ENCODE measurements at places on chromosomes 16 and 17.
A peak's percentile ranks its signal among the peaks of the same experiment; 100 is the strongest.

GRCh38 chr16:71974068-71974818 is 26.0 kb downstream of the PKD1L3 start:
- DNase-seq = no peak

- no peak for DNase-seq
Observed at GRCh38 chr16:83888672-83889044, 10.3 kb upstream of the MLYCD start.

- DNase-seq = no peak
Observed at GRCh38 chr16:51409001-51409675, 258.1 kb upstream of the SALL1 start.

- no peak for DNase-seq
Observed at GRCh38 chr16:4048481-4048880, 67.8 kb downstream of the ADCY9 start.

DNA sequence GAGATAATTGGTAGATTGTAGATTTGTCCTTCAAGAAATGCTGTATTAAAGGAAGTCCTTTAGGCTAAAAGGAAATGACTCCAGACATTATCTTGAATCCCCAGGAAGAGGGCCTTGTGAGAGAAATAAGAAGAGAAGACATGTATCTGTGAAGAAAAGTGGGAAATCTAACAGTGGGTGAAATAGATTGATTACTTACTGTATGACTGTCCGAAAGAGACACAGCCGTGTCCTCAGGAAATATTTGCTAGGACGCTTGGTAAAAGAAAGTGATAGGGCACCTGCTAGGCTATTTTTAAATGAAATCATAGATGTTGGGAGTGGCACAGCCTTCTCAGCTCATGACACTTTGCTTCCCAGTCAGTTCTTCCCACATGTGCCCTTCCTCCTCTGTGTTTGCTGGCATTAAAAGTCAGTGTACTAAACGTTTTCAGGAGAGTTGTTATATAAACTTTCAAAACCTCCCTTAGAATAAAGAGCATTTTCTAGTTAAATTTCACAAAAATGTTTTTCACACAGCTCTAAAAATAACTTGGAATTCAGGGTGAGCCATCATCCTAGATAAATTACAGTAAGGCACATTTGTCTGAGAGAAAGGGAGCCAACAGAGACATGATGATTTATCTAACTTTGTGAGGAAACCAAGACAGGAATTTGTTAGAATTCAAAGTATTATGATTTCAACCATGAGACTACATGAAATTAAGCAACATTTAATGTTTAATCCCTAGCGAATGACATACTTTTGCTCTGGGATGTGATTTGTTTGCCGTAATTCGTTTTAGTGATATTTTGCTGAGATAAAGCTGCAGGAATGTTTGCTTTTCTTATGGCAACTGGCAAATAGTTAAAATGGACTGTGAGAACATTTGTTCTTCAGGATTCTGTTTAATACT is 35.0 kb downstream of the DHRS7B start:
- no peak for DNase-seq

- peak; percentile 80 for DNase-seq
Observed at GRCh38 chr17:56966338-56966737, 5.5 kb upstream of the COIL start.

- no peak for DNase-seq
Observed at GRCh38 chr17:29573558-29573869, 5.0 kb downstream of the TP53I13 start.

- no peak for DNase-seq
Observed at GRCh38 chr17:70136131-70136530, 33.2 kb upstream of the KCNJ2 start.

DNA sequence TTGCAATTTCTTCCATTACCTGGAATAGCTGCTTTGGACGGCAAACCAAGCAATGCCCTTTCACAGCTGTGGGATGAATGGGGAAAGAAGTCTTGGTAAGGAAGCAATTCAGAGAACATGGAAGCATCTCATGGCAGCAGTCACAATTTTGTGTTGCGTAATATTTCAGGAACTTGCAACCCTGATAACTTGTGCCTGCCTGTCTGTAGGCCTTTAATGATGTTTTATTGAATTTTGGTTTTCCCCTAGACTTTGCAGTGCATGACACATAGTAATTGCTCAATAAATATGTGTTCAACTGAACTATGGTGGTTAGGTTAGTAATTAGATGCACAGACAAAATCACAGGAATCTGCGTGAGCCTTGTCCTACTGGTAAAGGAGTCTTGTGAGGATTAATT is 439.5 kb downstream of the WWOX start:
- DNase-seq = no peak

DNA sequence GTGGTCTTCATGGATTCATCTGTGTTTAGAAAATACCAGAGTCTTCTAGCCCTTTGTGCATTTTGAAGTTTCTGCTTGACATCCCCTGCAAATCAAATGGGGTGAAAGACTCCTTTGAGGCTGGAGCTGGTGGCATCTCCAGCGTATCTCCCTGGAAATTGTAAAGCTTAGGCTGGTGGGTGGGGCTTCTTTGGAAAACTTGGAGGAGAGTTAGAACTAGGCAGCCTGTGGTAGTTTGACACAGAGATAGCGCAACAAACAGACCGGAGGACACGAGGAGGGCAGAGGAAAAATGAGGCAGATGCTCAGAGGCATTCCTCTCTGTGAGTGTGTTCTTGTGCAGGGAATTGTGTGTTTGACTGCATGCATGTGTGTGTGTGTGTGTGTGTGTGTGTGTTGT is 116.3 kb downstream of the IRX5 start:
- no peak for DNase-seq

DNA sequence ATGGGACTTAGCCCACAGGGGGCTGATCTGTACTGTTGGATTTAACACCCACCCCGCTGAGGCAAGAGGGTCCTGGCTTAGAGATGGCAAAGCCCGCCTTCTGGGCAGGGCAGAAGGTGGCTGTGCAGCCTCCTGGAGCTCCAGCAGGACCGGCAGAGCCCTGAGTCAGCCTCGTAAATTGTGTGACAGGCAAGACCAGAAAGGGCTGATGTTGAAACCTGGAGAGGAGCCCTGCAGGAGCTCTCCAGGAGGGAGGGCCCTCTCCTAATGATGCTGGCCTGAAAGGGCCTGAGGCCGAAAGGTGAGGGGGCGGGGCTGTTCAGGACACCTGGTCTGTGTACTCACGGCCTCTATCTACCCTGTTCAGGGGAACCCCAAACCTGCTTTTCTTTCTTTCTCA is 22.5 kb upstream of the MYO15B start:
- DNase-seq = no peak

- no peak for DNase-seq
Observed at GRCh38 chr16:2516391-2517240, 2.9 kb downstream of the ATP6V0C start.

DNA sequence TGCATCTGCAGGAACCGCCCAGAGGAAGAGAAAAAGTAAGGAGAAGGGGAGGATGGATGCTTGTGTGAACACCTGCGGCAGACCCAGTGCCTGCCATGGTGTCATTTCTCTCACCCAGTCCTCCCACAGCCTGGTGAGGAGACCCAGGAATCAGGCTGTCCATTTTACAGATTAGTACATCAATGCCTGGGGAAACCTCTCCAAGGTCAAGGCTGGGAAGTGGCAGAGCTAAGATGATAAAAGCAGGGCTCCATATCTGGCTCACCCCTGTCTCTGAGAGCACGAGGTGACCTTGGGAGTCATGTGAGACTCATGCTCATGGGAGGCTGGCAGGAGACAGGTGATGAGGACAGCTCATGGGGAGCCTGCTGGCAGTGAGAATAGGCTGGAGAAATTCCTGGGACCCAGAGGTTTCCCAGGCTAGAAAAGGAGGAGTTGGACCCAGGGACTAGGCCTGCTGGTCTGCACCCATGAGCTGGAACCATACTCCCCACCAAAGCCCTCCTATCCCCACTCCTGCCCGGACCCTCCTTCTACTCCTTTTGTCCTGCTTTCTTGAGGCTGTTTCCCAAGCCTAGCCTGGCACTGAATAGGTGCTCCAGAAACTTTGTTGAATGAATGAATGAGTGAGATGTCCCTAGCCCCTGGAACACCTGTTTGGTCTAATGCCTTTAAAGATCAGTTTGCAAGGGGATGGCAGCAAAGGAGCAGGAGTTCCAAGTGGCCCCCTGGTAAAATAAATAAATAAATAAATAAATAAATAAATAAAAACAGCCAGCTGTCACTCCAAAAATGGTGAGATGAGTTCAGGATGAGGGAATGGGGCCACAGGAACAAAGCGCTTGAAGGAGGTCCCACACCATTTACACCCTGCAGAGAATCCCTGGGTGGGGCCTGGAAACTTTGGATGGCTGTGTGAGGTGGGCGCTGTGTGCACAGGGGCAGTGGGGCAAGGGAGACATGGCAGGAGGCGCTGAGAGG is 1.6 kb downstream of the ZNF629 start:
- no peak for DNase-seq

DNA sequence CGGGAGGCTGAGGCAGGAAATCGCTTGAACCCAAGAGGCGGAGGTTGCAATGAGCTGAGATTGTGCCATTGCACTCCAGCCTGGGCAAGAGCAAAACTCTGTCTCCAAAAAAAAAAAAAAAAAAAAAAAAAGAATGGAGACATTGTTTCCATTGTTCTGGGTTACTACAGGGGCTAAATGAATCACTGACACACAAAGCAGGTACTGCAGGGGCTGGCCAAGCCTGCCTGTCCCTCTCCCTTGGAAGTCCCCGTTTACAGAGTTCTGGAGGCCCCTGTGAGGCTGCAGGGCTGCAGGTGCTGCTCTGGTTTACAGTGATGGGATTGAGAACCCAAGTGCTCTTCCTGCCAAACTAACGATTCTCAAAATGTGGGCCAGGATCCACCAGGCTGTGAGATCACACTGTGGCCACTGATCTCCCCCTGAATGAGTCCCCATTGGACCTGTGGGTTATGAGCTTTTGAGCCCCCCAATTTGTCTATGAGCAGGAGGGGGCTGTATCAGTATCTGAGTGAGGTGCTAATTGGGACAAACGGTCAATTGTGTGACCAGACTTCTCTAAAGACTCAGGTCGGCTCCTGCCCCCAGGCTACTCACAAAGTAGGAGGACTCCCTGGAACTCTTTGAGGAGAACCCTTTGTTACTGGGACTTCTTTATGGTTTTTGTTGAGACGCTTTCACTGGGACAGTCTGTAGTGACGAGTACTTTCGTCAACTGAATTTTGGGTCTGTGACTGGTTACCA is 39.0 kb downstream of the DNAH17 start:
- DNase-seq = no peak

DNA sequence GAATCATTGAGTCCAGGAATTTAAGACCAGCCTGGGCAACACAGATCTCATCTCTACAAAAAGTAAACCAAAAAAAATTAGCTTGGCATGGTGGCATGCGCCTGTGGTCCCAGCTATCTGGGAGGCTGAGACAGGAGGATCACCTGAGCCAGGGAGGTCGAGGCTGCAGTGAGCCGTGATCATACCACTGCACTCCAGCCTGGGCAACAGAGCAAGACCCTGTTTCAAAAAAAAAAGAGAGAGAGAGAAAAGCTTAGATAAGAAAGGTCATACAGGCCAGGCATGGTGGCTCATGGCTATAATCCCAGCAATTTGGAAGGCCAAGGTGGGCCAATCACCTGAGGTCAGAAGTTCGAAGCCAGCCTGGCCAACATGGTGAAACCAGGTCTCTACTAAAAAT is 63.5 kb upstream of the DNAH17 start:
- DNase-seq = no peak

DNA sequence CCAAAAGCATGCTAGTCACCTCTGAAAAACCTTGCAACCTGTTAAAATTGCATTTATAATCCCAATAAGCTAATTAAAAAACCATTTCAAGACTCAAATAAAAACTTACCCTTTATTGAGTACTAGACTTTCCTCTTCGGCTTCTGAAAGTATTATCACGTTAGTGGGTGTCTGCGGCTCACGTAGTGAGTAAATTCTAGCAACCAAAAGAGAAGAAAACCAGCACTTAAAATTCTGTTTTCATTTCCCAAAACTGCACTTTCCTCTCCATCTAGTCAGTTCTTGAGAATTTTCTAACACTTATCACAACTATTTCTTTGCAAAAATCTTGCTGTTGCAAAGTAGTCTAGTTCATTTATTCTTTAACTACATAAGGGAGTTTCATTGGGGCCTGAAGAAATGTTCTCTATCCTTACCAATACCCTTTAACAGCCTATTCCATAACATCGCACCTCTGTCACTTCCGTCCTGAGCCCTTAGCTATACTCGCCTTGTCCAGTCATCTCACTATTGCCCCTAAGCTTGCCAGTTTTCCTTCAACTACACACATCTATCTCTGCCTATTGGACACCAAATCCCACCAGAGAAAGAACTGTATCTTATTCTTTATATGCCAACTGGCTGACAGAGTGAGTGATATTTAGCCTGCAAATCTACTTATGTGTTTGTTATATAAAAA is 8.7 kb downstream of the NUP88 start:
- DNase-seq = no peak

GRCh38 chr17:79921411-79922115 is 82.3 kb upstream of the CBX4 start:
- no peak for DNase-seq

- no peak for DNase-seq
Observed at GRCh38 chr17:42009170-42009569, 8.1 kb downstream of the DNAJC7 start.

- peak; percentile 52 for DNase-seq
Observed at GRCh38 chr17:48037036-48037837, at the start of gene COPZ2. COPZ2 (minus strand) TSS chr17:48037797; CDS start chr17:48037777, 20 bp downstream.

GRCh38 chr17:27368980-27369379 is 75.1 kb downstream of the WSB1 start:
- no peak for DNase-seq

GRCh38 chr16:75390926-75391653 is 42.2 kb downstream of the CFDP1 start:
- no peak for DNase-seq

- peak; percentile 95 for DNase-seq
Observed at GRCh38 chr17:57999496-58000017, 7.5 kb downstream of the SRSF1 start.
